Immature natural killer cell (primary cell): ENCODE measurements at places on chromosomes 7 and 10.
A peak's percentile ranks its signal among the peaks of the same experiment; 100 is the strongest.

DNA sequence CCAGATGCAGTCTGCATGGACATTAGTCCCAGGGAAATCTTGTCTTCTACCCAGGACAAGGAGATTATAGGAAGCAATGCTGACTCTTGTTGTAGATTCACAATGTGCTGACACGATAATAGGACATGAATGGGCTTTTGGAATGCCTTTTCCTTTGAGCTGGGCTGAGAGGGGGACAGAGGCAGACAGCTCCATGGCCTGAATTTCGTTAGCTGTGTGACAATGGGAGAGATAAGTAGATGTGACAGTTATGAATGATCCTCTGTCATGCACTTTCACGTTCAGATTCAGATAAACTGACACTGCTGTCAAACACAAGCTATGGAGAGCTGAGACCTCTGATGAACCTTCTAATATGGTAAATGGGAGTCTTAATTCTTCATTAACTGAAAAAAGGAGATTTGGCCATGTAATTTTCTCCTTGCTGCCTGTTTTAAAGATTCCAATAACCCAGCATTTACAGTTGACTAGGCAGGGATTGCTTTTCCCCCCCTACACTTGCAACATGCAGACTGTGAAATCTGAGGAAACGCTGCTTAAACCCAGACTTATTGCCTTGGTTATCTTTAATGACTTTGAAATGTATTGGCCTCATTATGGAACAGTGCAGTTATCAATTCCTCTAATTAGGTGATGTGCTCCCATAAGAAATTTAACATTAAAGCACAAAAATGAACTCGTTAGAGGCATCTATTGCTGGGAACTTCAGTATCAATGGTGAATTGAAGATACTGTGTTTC lies 669.3 kb downstream of the AUTS2 start:
- no peak for DNase-seq

DNA sequence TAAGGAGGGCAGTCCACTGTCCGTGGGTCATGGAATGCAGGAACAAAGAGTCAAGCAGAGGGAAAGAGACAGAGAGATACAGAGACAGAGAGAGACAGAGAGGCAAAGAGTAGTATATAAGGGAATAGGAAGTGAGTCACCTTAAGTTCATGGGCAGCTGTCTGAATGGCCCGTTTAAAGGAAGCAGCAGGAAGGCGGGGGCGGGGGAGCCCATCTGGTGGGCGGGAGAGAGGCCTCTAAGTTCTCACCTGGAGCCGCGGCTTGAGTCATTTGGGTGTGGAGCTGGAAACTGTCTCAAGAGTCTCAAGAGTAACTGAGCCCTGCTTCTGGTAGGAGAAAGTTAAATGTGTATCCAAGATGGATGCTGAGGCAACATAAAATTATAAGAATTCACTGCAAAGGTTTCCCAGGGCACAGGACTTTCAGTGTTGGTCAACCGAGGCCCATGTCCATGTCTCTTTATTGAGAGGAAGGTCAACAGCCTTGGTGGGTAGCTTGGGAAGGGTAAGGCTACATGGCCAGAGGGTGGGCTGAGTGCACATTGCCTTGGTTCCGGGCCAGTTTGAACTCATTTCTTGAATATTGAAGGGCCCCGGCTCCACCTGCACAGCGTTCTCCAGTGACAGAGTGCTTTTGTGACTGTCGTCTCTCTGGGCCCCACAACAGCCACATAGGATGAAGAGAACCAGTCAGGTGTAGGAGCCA lies 85.5 kb upstream of the CACUL1 start:
- no peak for DNase-seq

- no peak for DNase-seq
Observed at GRCh38 chr7:131544449-131545301, 11.8 kb downstream of the PODXL start.

DNA sequence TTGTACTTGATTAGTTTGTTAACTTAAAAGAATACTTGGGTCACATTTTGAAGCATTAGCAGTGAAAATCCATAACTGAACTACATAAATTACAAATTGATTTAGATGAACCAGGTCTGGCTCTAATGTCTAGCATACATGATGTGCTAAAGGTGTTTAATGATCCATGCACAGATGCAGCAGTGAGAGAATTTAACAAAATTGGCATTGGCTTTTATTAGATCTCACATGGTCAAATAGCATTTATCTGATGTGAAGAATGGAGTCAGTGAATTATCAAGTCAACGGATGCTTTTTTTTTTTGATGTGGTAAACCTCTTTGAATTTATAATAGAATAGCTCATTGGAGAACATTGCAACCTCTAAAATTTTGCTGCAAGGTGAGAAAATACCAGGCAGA lies 293.0 kb upstream of the POT1 start:
- DNase-seq: no peak

DNA sequence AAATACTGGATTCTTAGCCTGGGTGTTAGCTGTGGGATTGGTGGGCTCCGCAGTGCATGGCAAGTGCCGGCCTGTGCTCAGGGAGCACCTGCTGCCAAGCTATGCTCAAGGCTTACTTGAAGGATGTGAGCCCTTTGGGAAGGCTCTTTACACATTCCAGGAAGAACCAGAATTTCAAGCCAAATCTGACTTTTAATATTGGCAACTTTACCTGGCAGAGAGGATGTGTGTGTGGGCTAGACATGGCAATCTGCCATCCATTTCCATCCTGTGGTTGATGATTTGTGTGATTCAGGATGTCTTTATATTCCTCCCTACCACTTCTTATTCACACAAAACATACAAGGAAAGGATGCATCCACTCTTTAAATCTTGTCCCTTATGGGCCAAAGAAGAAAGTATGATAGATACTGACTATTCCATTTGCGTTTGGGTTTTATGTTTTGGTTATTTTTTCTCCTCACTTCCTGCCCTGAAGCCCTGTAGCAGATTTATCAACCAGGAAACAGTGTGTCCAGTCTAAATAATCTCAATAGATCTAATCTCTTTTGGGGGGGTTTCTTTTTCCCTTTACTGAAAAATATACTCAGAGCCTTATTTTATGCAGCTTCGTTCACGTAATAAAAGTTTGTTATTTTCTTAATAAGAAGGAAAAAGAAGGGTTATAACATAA lies 247.1 kb downstream of the COBL start:
- no peak for DNase-seq

DNA sequence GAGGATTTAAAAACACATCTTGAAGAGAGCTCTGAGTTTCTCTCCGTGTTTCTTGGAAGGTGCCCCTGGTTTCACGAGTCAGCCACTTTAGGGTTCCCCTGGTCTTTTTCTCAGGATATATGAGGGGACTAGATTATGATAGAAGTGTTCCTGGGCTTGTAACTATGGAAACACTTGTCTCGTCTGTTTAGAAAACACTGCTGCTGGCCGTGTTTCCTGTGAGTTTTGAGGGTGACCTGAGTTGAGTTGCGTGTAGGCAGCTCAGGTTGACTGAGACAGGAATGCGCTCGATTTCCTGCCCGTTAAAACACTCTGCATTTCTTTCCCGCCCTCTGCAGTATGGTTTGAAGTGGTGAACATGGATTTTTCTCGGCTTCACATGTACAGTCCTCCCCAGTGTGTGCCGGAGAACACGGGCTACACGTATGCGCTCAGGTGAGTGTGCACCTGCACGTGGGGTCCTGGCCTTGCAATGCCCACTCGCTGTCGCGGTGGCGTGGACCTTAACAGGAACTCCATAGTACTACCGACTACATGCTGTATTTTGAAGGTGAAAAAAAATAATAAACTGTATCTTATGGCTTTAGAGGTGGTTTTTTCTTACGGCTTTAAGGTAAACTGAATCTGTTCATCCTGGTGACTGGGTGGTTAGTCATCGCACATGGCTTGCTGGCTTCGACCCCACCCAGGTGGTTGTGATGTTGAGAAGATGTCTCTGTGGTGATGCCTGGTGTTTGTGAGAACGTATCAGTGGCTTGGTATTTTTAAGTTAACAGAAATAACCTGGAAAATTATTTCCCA lies at the start of gene SUN1:
SUN1 (plus strand) TSS at position 310 of the 801 bp plus-strand sequence; CDS start at position 359, 49 bp downstream.
- DNase-seq: peak; percentile 51

DNA sequence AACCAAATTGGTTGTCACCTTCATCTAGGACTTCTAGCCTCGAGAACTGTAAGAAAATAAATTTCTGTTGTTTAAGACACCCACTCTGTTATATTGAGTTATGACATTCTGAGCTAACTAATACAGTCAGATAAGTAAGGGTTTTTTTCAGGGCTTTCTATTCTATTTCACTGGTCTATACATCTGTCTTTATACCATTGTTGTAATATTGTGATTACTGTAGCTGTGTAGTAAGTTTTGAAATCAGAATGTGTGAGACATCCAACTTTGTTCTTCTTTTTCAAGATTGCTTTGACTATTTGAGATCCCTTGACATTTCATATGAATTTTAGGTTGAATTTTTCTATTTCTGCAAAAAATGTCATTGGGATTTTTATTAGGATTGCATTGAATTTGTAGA lies 7.5 kb downstream of the IFIT1 start:
- no peak for DNase-seq

DNA sequence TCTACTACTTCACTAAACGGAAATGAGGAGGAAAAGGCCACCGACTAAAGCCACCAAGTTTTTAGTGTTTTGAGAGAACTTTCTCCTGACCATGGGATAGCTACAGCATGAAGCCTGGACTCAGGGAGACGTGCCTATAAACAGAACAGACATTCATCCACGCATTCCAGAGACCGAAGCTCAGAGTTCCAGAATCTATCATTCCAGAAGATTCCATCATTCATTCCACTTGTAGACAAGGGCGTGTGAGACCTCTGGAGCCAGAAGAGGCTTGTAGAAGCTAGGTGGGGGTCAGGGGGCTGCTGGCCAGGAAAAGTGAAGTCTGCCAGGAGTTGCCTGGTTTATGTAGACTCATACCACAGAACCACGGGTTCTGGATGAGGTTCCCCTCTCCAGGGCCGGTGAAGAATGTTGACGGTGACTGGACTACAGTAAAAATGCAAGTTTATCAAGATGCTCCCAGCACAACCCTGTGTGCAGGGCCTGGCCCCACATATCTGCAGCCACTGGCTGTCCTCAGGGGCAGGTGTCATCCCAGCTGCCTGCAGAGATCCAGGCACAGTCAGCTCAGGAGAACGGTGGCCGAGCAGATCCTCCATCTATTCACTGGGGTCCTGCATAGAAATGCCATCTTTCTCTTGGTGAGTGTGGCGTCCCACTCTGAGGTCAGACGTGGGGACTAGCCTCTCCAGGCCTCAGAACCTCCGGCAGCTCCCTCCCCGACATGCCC lies 215.7 kb downstream of the USP6NL start:
- DNase-seq: no peak

DNA sequence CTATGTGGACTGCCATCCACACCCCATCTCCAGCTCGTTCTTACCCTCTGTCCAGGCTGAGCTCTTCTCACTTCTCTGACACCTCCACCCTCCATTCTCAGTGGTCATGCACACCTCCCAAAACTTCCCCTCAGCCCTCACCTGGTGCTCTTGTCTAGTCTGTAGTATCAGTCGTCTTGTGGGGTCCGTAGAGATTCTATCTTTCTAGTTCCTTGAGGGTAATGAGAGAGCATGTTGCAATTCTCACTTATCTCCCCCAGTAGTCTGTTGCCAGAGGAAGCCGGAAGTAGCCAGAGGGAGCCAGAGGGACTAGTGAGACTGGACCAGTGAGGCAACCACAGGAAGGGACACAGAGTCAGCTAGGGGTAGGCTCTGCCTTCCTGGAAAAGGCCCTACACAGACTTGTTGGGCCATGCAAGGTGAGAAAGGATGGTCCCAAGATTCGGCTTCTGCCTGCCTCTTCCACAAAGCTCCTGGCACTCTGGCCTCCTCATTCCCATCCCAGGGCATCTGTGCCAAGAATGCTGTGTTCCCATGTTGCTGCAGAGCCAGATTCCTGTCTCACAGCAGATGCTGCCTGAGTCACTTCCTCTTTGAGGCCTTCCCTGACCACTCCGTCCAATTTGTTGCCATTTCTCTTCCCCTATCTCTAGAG lies 50.6 kb upstream of the DUSP5 start:
- DNase-seq: no peak

DNA sequence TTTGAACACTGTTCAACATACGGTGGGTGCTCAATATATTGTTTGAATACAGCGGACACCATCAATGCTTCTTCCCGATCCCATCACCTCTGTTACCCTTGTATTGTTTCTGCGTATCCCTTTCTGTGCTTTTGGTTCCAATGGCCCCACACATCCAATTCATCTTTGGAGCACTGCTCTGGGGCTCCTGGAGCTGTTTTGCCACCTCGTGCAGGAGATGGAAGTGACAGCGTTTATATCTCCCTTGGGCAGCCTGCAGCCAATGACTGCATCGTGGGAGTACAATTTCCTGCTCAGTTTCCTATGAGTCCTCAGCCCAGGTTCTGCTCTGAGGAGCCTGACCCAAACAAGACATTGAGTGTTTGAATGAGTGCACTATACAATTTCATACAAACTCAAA lies 50.2 kb upstream of the PIK3CG start:
- no peak for DNase-seq

GRCh38 chr7:14085901-14086300 lies 96.4 kb upstream of the ETV1 start:
- no peak for DNase-seq

- DNase-seq: no peak
Observed at GRCh38 chr7:66630531-66630930, 1.9 kb downstream of the KCTD7 start.

DNA sequence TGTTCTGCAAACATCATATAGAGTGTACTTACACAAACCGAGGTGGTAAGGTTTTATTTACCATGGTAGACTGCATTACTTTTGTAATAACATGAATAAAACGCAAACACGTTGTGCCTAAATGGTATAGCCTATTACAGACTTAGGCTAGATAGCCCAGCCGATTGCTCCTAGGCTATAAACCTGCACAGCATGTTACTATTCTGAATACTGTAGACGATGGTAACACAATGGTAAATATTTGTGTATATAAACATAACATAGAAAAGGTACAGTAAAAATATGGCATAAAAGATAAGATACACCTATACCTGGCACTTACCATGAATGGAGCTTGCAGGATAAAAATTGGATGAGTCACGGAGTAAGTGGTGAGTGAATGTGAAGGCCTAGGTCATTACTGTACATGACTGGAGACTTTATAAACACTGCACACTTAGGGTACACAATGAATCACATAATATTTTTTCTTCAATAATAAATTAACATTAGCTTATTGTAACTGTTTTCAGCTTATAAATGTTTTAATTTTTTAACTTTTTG lies 16.3 kb downstream of the AKR1D1 start:
- DNase-seq: no peak

DNA sequence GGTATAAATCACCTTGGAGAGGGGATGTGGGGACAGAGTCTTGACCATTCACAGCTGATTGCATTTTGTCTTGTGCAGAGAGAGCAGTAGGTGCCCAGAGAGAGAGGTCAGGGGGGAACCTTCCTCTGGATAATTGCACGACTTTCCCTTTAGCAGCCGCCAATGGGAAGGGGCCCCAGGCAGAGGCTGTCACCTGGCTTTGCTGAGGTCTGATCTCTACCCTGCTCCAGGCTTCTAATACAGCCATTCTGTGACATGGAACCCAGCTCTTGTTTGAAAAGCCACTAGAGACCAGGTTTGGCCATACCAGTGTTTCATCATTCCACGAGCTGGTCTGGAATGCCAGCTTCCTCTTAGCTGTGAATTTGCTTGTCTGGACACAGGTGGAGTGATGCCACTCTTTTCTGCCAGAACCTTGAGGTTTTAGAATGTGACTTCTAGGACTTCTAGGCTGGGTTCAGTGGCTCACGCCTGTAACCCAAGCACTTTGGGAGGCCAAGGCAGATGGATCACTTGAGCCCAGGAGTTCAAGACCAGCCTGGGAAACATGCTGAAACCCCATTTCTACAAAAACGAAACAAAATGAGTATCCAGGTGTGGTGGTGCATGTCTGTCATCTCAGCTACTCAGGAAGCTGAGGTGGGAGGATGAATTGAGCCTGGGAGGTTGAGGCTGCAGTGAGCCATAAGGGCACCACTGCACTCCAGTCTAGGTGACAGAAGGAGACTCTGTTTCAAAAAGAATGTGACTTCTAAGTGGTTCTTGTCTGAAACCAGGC lies 159.9 kb downstream of the CAMK1D start:
- no peak for DNase-seq

GRCh38 chr10:4062751-4063150 lies 277.7 kb upstream of the KLF6 start:
- DNase-seq: no peak
